ENCODE measurements at places on chromosomes 2 and 18. TPM values are rescaled to one million over a fixed set of nuclear protein-coding genes. Genes with fewer than 3 reads are reported as not detected.

The UGT1A4 gene
- total RNA-seq: not detected

The FBXO41 gene
- 0.29 TPM for total RNA-seq

The CXCR4 gene
- total RNA-seq: not detected

The PDIA6 gene
- 508 TPM for total RNA-seq

The IMPACT gene
- total RNA-seq: 22.9 TPM

The ABCG8 gene
- total RNA-seq: not detected

Data from myometrial cell (primary cell).